H9 (cell line): ENCODE measurements at places on chromosomes 5 and 9.
A peak's percentile ranks its signal among the peaks of the same experiment; 100 is the strongest.

DNA sequence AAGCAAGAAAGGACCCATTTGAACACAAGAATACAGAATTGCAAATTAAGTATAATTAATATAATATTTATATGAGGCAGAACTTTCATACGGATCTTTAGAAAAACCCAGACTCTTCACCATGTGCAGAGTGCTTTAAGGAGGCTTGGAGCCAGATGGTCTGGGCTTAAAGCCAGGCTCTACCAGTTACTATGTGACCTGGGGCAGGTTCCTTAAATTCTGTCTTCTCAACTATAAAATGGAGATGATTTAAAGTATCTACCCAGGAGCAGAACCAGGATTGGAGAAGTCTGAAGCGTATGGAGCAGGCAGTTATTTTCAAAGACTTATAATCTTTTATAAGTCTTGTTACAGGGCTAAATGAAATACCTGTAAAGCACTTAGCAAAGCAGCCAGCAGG lies 202.1 kb downstream of the TSSK1B start:
- no peak for DNase-seq

DNA sequence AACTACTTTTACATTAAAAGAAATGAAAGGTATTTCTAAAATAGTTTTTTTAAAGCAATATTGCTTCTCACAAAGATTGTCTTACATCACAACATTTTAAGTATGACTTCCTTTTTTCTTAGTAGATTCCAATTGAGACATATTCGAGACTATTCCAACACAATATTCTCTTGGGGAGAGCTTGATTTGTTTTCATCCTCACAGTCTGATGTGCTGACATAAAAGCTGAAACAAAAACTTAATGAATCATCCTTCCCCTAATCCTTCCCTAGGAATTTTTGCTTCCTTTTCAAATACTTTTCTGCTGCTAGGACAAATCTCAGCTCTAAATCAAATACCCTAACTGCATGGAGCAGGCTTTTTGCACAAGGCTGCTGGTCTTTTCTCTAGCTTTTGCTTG lies 245.8 kb upstream of the MAP3K1 start:
- no peak for DNase-seq

- DNase-seq, result no peak
These were observed 16.8 kb downstream of the FRMD3 start for GRCh38 chr9:83521411-83521810.

DNA sequence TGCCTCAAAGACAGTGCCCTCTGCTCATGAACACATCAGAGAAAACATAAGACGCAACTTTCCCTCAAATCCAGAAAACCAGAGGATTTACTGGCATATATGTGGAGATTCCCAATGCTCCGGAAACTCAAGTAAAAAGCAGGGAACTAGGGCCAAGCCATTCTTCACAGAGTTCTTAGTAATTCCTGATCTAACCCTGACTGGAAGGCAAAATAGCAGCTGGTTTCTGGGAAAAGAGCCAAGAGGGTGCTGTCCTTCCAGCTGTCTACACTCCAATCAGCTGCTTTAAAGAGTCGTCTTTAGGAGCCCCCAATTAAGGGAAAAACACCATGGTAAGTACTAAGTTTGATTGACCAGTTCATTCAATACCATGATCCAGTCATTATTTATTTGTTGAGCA lies 49.6 kb downstream of the GNA14 start:
- no peak for DNase-seq

DNA sequence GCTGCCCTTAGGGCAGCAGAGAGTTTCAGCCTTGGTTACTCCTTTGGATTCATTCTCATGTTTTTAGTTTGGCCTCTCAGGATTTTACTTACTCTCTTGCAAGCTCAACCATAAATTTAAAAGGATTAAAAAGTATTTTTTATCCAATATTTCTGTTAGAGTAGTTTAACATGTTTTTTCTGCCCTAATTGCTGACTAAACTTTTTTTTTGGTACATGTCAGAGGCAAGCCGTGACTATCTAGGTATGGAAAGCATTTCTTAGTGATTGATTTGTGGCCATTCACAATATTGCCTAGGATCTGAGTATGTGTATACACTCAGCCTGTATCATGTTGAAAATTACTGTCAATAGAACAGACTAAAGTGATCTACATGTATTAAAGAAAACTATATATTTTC lies 92.1 kb downstream of the MELK start:
- no peak for DNase-seq

DNA sequence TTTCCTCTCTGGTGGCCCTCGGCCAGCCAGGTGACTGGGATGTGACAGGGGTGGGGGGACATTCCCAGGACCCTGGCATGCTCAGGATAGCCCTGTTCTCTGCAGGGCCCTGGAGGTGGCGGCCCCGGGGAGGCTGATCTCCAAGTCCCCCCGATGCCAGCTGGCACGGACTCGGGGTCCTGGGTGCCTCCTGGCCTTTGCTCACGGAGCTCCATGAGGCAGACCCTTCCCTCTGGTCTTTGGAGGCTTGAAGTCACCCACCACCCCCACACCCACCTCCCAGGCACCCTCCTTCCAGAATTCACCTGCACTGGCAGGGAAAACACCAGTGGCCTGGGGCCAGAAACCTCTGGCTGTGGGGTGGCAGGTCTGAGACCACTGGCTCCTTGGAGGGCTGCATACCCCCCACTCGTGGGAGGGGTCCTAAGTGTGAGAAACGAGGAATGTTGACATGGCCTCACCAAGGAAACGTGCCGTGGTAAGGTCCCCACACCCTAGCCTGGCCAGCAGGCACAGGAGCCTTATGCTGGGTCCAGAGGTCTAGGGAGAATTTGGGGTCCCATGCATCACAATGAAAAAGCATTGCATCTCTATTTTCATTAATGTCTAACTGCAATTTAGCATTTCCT lies 130.8 kb upstream of the FAM120A start:
- DNase-seq, result no peak

DNA sequence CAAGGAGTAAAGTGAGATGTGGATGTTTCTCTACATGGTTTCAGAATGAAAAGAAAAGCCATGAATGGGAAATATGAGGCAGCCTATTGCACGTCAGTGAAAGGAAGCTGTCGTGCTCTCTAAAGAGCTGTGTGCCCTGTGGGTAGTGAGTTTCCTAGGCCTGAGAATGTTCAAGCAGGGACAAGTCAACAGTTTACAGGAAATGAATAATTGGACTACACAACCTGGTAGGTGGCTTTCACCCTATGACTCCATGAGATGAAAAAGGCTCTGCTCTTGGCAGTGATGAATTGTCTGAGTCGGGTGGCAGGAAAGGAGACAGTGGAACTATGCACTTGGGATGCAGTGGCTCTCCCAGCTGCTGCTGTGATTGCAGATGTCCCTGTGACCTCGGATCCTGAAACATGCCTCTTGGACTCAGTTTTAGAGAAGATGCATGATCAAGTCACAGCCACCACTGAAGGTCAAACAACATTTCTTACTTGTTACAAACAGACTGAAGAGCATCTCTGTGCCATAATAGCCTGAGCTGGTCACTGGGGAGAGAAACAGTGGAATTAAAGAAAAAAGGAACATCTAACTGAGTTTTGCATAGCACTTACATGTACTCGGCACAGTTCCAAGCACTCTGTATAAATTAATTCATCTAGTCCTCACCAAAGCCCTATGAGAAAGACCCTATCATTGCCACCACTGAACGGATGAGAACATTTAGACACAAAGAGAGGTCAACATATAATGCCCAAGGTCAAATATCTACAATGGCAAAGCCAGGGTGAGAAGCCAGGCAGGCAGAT lies 293.7 kb downstream of the SPOCK1 start:
- no peak for DNase-seq

- DNase-seq, result peak; percentile 84
These were observed 47.9 kb downstream of the COL5A1 start for GRCh38 chr9:134689321-134690181.

DNA sequence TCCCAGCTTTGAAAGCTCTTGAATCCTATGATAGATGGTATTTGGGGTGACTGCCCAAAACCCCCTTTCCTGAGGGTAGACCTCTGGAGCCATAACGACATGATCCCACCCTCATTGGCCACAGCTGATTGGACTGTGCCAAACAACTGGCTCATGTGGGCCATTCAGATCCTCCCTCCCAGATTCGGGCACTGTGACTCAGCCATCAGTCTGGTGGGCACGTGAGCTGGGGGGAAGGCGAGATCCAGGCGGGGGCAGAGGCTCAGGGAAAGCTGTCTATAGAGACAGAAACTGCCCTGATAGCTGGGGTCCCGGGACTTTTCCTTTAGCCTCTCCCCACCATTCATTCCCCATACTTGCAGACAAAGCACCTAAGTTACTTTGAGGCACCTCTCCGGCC lies 15.1 kb upstream of the NCS1 start:
- DNase-seq, result no peak

- DNase-seq, result no peak
These were observed 89.5 kb downstream of the TLE4 start for GRCh38 chr9:79661279-79661678.

DNA sequence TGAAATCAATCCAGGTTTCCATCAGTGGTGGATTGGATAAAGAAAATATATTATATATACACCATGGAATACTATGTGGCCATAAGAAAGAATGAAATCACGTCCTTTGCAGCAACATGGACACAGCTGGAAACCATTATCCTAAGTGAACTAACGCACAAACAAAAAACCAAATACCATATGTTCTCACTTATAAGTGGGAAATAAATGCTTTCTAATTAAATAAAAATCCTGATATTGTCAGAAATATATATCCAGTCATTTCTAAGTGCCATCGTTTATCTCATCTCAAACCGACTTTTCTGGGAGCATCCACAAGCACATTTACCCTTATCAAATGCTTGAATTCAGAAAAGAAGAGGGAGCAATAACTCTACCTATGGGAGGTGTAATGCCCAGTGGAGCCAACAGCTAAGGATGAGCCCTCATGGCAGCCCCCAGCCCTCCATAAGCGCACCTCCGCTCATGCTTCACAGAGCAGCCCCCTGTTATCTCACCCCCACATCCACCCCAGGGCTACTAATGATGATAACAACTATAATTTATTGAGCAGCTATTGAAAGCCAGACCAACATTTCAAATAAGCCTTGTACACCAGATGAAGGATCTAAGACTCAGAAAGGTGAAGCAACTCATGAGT lies 101.7 kb upstream of the SPOCK1 start:
- no peak for DNase-seq

DNA sequence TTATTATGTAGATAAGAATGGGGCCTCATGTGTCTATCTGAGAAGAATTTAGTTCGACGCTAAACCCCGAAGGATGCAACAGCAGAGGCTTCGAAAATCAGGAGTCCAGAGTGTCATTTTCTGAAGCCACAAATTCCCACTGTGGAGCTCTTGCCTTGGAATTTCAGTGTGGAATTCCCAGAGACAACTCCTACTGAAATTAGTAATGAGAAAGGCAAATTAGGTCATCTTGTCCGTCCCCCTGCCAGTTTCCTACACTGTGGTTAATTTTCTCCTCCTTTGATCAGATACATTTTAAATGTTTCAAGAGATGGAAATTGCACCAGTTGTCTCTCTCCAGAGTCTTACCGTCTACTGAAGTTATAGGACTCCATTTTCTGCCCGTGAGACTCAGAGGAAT lies 633.6 kb downstream of the BNC2 start:
- DNase-seq, result no peak

GRCh38 chr9:75063556-75064305 lies 24.2 kb downstream of the NMRK1 start:
- DNase-seq, result no peak

- DNase-seq, result no peak
These were observed 31.6 kb downstream of the TLE4 start for GRCh38 chr9:79603222-79603920.

GRCh38 chr5:170722316-170722715 lies 61.2 kb upstream of the GABRP start:
- no peak for DNase-seq

DNA sequence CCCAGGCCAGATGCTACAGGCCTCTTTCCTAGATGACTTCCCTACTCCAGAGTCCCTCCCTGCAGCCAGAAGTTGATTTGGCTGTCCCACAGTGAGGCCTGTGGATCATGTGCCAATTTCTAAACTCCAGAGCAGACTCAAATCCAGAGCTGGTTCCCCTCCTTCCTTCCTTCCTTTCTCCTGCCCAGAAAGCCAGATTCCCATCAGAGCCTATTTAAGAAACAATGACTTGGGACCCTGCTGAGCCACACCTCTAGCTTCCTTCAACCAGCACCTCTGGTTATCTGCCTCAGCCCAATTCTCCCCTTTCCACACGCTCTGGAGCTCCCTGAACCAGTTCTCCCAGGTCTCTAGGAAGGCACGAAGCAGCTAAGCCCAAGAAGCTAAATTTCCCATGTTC lies 7.2 kb downstream of the FAM219A start:
- DNase-seq, result no peak

DNA sequence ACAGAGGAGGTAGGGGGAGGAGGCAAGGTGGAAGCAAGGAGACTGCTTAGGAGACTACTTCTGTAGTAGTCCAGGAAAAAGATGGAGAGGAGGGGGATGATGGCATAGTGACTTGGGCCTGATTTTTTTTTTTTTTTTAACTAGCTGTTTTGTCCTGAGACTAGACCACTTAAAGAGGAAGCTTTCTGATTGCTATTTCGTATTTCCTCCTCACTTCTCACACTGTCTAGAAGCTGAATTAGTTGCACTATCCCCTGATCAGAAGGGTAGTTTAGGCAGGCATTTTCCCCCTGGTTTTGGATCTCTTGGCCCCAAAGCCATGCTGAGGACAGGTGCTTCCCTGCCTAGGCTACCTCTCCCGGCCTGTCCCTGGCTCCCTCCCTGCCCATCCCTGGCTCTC lies 14.9 kb downstream of the LARP1 start:
- DNase-seq, result no peak

DNA sequence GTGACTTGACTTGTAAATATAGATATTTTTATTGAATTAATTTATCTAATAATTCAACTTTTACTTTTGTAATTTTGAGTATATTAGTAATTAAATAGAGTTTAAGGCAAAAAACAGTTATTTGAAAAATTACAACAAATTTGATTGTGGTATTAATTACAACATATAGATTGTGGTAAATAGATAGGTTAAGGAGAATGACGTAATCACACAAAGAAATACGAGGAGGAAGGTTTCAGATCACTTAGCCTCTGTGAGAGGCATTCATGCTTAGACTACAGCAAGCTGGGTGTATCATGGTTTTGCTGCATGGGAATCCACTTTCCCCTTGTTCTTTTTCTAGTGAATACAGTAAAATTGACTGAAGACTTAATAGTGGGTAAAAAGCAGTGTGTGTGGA lies 878.4 kb upstream of the EDIL3 start:
- DNase-seq, result no peak

- DNase-seq, result no peak
These were observed 22.4 kb upstream of the FREM1 start for GRCh38 chr9:14932641-14933040.

GRCh38 chr9:87065981-87066380 lies 118.7 kb upstream of the GAS1 start:
- DNase-seq, result no peak

DNA sequence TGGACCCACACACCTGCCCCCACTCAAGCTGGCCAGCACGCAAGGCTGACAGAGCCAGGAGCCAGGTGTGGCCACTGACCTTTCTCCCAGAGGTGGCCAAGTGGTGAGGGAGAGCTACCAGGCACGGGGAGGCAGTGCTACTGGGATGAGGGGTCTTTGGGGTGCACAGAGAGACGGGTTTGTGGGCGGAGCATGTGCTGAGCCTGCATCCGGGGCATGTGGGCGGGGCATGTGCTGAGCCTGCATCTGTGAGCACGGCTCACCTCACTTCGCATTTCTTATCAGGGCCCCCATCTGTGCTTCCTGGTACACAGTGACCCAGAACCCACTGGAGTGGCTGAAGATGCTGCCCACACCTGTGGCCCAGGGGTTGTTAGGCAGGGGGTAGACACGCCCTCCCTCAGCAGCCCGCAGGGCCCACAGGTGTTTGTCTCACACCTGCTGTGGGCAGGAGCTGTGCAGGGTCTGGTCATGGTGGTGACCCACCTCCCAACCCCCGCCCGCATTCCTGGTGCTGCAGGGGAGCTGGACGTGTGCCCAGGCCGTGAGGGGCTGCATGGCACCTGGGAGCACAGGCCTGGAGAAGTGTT lies 21.5 kb downstream of the CCDC187 start:
- no peak for DNase-seq
